Upper lobe of right lung (tissue), 1 donor: ENCODE measurements at places on chromosomes 3 and 15. TPM values are rescaled to one million over a fixed set of nuclear protein-coding genes. Genes with fewer than 3 reads are reported as not detected.
A peak's percentile ranks its signal among the peaks of the same experiment; 100 is the strongest.

The GOLGA8S gene
- 0.20 TPM for total RNA-seq

GRCh38 chr15:66720206-66721010 is 18.4 kb downstream of the SMAD6 start:
- peak; percentile 84 for DNase-seq

The ALPK3 gene
- total RNA-seq, result 21.0 TPM

The LZTFL1 gene
- 22.8 TPM for total RNA-seq

The ITPKA gene
- total RNA-seq, result 0.67 TPM

The GOLGA8J gene
- not detected for total RNA-seq

GRCh38 chr3:197482001-197482400 is 73.8 kb downstream of the BDH1 start:
- DNase-seq, result no peak

The RAB7A gene
- total RNA-seq, result 306 TPM

GRCh38 chr3:19931767-19932188 is 2.2 kb downstream of the EFHB start:
- no peak for DNase-seq

The TICRR gene
- total RNA-seq, result 0.09 TPM

GRCh38 chr3:77605308-77605707 is 565.4 kb downstream of the ROBO2 start:
- DNase-seq, result no peak

The TRIM42 gene
- total RNA-seq, result not detected

- no peak for DNase-seq
Observed at GRCh38 chr3:60764870-60765269, 486.4 kb downstream of the FHIT start.

DNA sequence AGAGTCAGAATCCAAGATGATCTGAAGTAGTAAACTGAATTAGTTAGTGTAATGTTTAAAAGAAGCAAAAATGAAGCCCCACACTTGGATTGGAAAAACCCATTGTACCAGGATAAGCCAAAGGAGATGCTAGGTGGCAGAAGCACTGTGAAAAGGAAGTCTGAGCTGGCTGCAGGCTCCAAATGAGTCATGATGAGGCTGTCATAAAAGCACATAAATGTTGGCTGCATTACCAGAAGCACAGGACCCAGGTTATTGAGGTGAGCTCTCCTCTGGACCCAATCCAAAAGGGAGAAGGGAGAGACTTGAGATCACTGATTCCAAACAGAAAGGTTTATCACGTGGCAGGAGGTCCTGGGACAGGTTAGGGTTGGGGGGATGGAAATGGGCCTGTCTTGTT is 3.2 kb upstream of the ACAN start:
- DNase-seq, result no peak

The CLEC3B gene
- total RNA-seq, result 265 TPM
